C1 segment of cervical spinal cord (tissue), 14 donors: ENCODE measurements at places on chromosomes 3 and 15.

DNA sequence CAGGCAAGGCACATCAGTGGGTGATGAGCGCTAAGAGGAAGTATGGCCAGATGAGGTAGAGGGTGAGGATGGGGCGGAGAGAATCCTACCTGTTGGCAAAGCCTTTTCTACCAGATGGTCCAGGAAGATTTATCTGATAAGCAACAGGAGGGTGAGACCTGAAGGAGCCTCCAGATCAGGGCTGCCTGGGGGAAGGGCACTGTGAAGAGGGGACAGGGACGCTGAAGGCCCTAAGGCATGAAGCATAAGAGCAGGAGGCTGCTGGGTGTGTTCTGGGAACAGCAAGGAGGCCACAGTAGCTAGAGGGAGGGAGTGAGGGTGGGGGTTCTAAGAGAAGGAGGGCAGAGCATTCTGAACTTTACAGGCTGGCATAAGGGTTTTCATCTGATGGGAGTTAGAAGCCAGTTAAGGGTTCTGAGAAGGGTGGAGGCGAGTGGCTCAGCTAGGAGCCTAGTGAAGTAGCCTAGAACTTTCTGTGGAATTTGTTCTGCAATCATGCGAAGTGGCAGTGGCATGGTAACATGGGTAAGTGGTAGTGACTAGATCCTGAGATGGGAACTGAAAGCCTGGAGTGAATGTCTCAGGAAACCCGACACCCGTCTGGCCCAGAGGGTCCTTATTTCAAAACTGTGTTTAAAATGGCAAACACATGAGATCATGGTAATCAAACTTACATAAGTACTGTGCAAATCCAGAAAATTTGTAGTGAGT is 29.9 kb downstream of the CGNL1 start:
- DNase-seq, result no peak

- no peak for DNase-seq
Measured at GRCh38 chr3:60047426-60048200, 997.8 kb upstream of the CFAP20DC start.

GRCh38 chr3:5197470-5198312 is 10.2 kb downstream of the EDEM1 start:
- no peak for DNase-seq

- no peak for DNase-seq
Measured at GRCh38 chr3:152104847-152105415, 163.8 kb upstream of the MBNL1 start.

- DNase-seq, result no peak
Measured at GRCh38 chr15:68387381-68388143, 44.4 kb downstream of the ITGA11 start.

DNA sequence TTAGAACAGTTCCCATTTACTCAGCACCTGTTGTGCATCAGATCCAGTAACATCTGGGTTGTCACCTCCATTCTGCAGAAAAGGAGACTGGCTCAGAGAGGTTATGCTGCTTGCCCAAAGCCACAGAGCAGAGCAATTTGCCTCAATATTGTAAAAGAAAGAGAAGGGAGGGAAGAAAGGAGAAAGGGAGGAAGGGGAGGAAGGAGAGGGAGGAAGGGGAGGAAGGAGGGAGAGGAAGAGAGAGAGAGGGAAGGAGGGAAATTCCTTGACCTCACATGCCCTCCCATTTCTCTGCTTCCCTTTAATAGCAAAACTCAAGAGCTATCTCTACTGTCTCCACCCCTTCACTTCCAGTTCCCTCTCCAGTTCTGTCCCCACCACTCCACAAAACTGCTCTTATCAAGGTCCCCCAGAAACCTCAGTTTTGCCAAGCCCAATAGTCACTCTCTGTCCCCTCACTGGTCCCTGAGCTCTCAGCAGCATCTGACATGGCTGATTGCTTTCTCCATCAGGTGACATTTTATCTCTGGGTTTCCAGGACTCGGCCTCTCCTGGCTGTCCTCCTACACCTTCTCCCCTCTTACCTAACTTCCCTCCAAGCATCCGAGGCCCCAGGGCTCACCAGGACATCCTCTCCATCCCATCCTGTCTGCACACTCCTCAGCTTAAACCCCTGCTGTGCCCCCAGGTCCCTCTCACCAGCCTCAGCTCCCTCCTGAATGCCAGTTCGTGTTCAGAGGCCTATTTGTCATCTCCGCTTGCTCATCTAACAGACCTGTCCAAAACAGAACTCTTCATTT is 104.7 kb upstream of the LINGO1 start:
- no peak for DNase-seq

DNA sequence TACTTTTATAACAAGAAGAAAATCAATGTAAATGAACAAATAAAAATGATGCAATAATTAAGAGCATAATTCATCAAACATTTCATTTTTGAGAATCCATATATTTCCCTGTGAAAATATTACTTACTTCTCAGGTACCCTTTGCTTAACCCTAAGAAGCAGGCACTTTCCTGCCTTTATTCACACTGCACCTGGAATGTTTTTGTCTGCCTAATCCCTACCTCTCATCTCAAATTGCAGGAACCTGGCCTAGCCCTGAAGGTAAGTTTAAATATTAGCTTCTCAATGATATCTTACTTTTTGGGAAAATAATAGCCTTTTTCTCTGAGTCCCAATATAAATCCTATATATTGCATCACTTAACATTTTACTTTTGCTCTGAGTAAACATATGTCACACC is 559.1 kb downstream of the FGF12 start:
- no peak for DNase-seq

DNA sequence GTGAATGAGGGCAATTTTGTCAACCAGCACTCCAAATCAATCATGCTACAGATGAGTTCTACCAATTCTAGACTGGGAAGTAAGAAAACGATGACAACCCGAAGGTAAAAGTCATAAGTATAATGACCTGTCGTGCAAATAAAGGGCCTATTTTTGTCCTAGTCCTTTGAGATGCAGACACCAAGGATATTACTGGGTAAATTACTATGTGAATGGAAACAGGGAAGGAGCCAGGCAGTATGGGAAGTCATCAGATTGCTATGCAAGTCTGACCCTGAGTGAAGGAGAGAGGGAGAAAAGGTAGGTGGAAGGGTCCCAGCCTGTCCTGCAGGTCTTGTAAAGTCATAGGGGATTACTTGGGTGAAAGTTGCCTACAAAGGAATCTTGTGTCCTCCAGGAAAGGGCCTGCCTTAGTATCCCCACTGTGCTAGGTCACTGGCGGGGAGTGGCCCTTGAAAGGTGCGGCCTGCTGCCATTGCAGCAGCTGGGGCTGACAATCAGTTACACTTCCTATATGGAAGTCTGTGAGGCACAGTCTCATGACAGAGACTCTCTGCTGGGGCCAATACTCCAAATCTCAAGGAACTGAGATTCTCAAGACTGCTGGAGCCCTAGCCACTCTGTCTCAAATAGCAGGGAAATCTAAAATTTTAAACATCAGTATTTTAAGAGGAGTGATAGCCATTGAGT is 149.9 kb upstream of the SLC2A2 start:
- no peak for DNase-seq

DNA sequence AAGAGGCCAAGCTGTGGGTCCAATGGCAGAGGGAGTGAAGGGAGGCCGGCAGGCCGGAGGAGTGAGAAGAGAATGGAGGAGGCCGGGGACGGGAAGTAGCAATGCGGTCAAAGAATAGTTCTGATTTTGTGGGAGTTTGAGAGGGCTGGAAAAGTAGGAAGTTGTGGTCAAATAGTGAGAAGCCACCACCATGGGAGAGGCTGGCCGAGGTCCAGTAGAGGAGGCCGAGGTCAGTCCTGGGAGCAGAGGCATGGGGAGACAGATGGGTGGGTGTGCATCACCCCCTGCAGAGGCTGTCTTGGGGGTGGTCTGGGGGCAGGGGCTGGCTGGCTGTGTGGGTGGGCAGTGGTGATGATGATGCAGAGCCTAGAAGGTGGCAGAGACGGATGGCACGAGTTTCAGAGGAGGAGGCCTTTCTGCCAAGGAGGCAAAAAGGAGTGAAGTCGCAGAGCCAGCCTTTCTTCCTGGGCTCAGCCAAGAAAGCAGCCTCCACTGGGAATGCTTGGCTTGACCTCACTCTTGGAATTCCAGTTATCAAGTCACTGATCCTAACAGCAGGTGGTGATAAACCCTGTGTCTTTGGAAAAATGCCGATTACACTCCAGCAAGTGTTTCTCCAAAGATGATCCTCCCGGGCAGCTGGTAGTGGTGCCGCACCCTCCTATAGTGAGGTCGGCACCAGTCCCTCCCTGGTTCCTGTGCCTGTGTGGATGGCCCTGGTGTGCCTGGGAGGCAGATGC is 57.3 kb downstream of the ARNT2 start:
- DNase-seq, result no peak

DNA sequence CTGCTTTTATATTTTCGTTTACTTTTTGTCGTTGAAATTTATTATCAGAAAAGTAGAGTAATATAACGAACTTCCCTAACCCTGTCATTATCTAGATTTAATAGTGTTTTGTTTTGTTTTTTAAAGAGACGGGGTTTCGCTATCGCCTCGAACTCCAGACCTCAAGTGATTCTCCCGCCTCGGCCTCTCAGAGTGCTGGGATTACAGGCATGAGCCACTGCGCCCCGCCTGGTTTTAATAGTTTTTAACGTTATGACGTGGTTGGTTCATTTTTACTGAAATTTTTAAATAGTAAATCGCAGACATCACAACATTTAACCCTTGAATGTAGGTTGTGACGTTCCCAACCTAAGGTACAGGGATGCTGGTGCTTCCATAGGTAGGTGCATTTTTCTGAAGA is 1.0 kb downstream of the NGRN start:
- DNase-seq, result no peak

- DNase-seq, result no peak
Measured at GRCh38 chr15:74159773-74160172, 13.7 kb upstream of the ISLR start.

- no peak for DNase-seq
Measured at GRCh38 chr3:25423780-25424588, 4.1 kb upstream of the RARB start.

- no peak for DNase-seq
Measured at GRCh38 chr3:127902486-127902885, 12.5 kb upstream of the KBTBD12 start.

DNA sequence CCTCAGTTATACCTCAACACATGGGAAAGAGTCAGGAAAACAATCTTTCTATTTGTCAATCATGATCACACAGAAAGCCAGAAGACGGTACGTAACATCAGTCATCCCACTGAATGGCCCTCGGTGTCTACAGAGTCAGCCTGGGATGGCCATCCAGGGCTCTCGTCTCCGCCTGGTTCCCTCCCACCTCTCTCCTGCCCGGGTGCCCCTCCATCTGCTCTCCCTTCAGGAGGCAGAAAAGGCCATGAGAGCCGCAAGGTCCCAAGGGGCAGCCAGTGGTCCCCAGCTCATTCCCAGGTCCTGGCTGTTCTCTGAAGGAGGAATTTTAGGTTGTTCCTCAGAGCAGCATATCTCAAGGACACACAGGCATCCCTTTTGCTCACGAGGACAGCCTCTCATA is 4.4 kb upstream of the LRRC15 start:
- no peak for DNase-seq

GRCh38 chr15:63905558-63906265 is 72.0 kb upstream of the HERC1 start:
- no peak for DNase-seq

- no peak for DNase-seq
Measured at GRCh38 chr15:41286665-41287333, 45.6 kb downstream of the OIP5 start.

GRCh38 chr3:181726351-181727330 is 14.9 kb downstream of the SOX2 start:
- no peak for DNase-seq

DNA sequence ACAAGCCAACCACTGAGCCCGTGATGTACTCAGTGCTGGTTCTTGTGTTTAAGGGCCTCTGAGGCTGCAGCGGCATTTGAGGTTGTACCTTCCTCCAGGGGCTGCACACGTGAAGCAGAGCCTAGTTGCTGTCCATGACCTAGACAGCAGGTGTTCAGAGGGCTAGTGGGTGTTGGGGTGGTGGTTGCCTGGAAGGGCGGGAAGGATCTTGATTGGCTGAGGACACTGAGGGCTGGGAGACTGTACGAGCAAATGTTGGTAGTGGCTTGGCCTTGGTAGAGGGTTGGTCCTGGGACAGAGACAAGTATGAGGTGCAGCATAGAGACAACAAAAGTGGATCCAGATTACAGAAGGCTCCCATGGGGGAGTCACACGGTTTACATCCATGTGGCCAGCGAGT is 17.0 kb upstream of the HES1 start:
- DNase-seq, result no peak

- no peak for DNase-seq
Measured at GRCh38 chr3:159189994-159190669, 388.3 kb downstream of the MFSD1 start.

GRCh38 chr15:81939604-81940440 is 106.0 kb downstream of the MEX3B start:
- no peak for DNase-seq

- DNase-seq, result no peak
Measured at GRCh38 chr15:101560722-101561583, 71.4 kb upstream of the PCSK6 start.

GRCh38 chr3:56291244-56291680 is 177.0 kb downstream of the ERC2 start:
- DNase-seq, result no peak

DNA sequence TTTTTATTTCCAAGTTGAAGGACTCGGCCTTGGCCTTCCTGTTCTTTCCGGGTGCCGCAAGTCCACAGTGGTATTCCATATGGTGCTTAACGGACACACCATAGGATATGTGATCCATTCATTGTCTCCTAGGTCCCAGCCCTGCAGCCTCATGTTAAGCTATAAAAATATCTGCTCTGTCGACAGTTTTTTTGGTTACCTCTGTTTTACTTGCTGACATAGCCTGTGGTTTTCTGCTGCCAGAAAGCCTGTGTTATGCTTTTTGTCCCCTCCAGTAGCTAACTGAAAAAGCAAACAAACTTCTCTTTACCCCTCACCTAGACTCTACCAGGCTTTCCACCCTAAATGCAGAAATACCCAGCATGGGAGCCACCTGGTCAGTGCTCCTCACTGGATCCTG is 5.3 kb downstream of the INAFM2 start:
- no peak for DNase-seq

- DNase-seq, result no peak
Measured at GRCh38 chr15:67138891-67139855, 73.8 kb downstream of the SMAD3 start.

GRCh38 chr3:14989943-14990779 is 42.8 kb downstream of the NR2C2 start:
- no peak for DNase-seq

GRCh38 chr15:88896333-88897033 is 1.1 kb upstream of the HAPLN3 start:
- no peak for DNase-seq

DNA sequence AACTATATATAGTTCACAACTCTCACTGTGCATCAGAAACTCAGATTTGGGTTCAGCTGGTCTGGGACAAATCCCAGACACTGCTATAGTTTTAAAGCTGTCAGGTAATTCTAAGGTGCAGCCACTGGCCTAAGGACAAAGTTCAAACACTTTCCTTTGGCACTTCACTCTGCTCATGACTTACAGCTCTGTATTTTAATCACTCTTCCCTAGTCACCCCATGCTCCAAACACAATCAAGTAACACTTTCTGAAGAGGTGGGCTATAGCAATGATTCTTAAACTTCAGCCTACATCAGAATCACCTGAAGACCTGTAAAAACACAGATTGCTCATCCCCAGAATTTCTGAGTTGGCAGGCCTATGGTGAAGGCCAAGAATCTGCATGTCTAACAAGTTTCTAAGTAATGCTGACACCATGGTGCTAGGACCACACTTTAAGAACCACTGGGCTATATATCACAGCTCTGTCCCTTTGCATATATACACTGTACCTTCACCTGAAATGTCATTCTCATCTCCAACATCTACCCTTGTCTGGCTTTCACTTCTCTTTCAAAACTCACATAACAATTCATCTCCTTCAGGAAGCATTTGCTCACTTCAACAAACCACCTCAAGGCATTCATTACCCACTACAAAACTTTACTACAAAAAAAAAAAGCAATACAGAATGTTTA is 21.4 kb downstream of the STAG1 start:
- no peak for DNase-seq

GRCh38 chr3:10423171-10423882 is 82.1 kb downstream of the ATP2B2 start:
- no peak for DNase-seq
